ENCODE measurements at places on chromosomes 1 and 21.

DNA sequence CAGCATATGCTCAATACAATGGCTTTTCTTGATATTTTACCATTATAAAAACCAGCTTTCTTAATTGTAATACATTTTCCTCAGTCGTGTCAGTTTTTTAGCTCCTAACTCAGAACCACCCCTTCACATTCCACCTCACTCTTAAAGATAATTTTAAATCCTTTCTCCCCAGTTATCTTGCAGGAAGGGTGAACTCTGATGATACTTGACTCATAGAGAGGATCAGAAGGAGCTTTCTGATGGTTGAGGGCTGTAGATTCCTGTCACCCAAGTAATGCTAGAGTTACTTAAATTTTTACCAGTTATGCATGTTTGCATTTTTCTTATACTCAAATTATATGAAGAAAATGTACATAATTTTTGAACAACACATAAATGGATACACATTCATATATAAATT, 233.7 kb downstream of the NCAM2 start:
- no peak for DNase-seq

DNA sequence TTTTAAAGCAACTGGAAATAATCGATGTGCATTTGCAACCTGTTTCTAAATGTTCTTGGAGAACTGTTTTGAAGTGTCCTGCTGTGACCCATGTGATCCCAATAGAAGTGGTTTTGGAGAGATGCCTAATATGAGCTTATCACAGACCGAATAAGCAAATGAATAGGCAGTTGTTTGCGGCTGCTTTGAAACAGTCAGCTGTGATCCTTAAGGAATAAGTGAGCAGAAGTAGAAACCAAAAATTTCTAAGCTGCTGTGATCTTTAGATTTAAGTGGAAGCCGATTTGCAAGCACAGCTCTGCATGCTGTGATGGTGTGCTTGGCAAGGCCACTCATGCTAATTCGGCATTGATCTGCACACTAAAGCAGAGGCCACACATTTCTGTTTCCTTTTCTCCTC, 329.5 kb upstream of the DUSP10 start:
- no peak for DNase-seq

- DNase-seq: no peak
These were observed 115.7 kb downstream of the AKT3 start for GRCh38 chr1:243734308-243734695.

- DNase-seq: no peak
These were observed 24.2 kb downstream of the RSPH1 start for GRCh38 chr21:42471716-42472330.

DNA sequence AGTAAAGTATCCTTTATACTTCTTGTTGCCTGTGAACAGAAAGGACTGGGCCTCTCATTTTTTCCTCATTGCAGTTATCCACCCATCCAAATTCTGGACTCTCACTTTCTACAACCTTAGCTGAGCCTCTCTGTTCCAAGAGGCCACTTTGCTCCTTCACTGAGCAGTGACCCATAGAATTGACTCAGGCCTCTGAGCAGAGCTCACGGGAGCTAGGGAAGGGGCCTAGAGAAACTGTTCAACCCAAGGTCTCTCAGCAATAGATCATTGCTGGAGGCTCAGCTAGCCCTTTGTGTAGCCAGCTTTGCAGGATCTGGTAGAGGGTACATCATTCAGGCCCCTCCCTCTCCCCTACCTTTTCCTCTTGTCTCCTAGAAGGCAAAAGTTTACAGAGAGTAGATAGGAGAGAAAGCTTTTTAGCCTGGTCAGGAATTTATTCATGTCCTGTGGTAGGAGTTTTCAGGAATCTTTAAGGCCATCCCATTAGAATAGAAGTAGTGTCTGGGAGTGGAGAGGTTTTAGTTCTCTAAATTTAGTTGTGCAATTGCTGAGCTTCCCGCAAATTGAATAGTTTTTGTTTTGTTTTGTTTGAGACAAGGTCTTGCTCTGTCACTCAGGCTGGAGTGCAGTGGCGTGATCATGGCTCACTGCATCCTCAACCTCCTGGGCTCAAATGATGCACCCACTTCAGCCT, 6.7 kb downstream of the INTS3 start:
- no peak for DNase-seq

DNA sequence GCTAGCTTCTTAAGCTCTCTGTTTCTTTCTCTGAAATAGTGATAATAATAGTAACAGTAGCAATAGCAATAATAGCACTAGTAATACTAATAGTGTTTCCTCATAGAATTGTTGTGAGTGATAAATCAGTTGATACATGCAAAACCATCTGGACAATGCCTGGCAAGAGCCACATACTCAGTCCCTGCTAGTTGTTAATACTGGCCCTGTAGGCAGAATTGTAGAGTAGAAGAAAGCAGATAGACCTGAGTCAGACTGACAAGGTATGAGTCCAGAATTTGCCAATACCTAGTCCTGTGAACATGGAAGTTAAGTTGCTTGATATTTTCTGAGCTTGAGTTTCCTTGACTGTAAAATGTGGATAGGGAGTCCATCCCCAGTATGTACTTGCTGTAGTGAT, 171.9 kb downstream of the C1orf21 start:
- DNase-seq: no peak

- no peak for DNase-seq
These were observed 179.3 kb upstream of the ZNF644 start for GRCh38 chr1:91201176-91201575.

DNA sequence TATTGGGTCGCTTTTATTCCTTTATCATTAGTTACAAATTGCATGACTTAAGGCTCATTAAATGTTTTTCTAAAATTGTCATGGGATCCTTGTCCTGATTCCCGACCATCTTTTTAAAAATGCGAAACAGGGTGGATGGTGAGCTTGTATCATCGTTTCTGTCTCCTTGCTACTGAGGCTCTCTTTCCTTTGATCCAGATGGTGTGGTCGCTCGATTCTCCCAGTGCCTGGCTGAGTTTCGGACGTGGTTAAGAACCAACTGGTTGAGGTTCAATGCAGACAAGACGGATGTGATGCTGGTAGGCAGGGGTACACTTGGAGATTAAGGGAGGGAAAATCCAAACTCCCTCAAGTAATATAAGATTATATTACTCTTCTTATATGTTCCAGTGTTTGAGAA, 1.2 kb downstream of the MIER1 start:
- no peak for DNase-seq

DNA sequence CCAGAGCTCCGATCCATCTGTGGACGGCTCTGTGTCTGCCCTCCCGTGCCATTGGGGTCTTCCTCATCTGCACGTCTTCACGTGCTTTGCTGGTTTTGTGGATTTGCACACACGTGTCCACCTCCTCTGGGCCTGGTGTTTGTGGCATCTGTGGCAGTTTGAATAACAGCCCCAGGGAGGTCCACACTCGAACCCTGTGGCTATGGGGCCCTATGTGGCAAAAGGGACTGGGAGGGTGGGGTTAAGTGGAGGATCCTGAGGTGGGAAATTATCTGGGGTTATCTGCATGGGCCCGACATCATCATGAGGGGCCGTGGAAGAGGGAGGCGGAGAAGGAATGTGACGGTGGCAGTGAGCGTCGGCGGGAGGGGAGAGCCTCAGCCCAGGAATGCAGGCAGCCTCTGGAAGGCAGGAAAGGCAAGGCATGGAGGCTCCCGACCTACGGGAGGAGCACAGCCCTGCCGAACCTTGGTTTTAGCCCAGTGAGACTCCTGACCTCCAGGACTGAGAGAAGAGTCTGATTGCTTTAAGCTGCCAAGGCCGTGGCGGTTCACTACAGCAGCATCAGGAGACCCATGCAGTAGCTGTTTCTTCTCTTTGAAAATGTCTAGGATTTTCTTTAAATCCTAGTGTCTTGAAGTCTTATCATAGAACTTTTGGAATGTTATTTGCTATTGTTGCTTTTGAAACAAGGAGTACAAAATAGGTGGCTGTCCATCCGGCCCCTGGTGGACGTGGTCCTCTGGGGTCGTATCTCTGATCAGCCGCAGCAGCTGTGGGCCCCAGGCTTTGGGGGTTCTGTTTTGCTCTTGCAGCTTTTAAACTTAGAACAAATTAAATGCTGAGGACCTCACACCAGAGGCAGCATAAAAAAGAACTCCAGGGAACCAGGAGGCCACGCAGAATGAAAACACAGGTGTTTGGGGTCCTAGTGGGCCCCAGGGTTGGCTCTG, 40.0 kb upstream of the LRRC3 start:
- DNase-seq: no peak

DNA sequence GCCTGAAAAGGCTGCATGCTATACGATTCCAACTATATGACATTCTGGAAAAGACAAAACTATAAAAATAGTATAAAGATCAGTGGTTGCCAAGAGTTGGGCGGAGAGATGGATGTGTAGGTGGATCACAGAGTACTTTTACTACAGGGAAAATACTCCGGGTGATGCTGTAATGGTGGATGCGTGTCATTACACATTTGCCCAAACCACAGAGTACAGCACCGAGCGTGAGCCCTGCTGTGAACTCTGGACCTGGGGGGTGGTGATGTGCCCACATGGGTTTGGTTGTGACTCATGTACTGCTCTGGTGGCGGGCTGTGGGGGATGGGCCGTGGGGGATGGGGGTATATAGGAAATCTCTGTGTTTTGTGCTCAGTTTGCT, 162.7 kb upstream of the COL6A1 start:
- DNase-seq: no peak

DNA sequence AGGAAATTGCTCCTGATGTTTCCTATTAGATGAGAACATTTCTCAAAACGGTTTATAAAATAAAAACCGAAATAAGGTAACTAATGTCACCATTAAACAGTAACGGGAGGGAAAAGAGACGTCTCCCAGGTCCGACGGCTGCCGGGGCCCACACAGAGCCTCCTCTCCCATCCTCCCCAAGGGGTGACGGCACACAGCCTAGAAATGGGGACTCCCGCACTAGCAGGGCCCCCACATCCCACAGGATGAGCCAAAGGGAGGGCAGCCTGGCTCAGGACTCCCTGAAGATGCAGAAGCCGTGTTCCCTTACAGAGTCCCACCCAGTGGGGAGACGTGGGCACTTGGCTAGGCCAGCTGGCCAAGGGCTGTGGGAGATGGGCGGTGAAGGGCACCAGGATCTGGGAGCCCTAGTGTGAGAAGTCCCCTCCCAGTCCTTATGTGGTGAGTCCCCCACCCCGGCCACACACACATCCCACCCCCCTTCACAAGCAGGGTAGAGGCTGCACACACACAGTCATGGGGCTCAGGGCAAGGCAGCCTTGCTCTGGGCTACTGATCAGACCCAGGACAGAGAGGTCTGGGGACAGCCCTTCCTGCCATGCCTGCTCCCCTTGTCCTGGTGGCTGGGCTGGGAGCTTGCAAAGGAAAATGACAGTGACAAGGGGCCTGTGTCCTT, 3.3 kb downstream of the KRTAP10-3 start:
- DNase-seq: peak; percentile 3

GRCh38 chr1:246651012-246651695, 73.1 kb upstream of the SCCPDH start:
- DNase-seq: no peak

GRCh38 chr21:31180256-31181081, 142.2 kb upstream of the KRTAP19-8 start:
- peak; percentile 52 for DNase-seq

DNA sequence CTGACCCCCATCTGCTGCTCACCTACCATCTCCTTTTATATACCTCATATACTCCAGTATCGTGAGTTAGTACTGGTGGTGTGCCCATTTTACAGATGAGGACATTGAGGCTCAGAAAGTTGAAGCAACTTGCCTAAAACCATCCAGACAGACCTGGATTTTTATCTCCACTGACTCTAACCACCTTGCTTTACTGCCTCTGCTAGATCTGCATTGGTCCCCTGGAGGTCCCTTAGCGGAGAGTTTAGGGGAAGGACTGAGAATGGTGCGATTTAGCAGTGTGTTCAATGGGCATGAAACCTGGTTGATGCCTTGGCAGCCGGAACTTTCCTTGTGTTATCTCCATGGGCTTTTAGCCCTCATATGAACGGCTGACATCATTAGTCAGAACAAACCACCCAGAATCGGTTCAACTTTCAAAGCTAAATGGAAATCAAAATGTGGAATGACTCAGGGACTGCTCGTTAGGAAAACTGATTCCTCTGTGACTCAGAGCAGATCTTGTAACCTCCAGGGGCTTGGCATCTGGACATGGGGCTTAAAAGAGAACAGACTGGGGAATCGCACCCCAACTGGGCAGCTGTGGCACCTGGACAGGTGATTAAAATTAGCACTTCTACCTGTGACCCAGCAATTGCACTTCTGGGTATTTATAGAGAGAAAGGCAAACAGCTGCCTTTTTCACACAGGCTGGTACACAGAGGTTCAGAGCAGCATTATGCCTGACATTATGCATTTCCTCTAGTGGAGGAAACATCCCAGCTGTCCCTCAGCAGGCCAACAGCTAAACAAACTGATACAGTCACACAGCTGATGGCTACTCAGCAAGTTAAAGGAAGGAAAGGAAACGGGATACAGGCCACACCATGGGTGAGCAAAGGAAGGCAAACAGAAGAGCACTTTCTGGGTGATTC, 25.3 kb downstream of the TMEM51 start:
- DNase-seq: no peak

DNA sequence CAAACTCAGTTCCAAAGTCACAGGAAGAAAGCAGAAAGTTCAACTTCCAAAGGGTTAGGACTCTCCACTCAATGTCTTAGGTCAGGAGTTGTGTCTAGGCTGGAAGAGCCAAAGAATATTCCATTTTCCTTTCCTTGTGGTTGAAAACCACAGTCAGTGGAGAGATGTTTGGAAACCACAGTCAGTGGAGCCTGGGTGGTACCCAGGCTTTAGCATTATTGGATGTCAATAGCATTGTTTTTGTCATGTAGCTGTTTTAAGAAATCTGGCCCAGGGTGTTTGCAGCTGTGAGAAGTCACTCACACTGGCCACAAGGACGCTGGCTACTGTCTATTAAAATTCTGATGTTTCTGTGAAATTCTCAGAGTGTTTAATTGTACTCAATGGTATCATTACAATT, 11.7 kb downstream of the ATF3 start:
- no peak for DNase-seq

GRCh38 chr21:45990741-45991605, 9.4 kb downstream of the COL6A1 start:
- DNase-seq: no peak

- peak; percentile 57 for DNase-seq
These were observed 829 bp downstream of the PEA15 start for GRCh38 chr1:160206036-160206389.

- DNase-seq: no peak
These were observed 12.7 kb downstream of the SPATC1L start for GRCh38 chr21:46171585-46171984.

Measured in HEK293T (cell line).